ENCODE measurements at places on chromosomes 13 and 19.

GRCh38 chr13:111411151-111411858 lies 90.9 kb downstream of the TEX29 start:
- no peak for DNase-seq

GRCh38 chr13:37753776-37754175 lies 115.8 kb downstream of the TRPC4 start:
- no peak for DNase-seq

DNA sequence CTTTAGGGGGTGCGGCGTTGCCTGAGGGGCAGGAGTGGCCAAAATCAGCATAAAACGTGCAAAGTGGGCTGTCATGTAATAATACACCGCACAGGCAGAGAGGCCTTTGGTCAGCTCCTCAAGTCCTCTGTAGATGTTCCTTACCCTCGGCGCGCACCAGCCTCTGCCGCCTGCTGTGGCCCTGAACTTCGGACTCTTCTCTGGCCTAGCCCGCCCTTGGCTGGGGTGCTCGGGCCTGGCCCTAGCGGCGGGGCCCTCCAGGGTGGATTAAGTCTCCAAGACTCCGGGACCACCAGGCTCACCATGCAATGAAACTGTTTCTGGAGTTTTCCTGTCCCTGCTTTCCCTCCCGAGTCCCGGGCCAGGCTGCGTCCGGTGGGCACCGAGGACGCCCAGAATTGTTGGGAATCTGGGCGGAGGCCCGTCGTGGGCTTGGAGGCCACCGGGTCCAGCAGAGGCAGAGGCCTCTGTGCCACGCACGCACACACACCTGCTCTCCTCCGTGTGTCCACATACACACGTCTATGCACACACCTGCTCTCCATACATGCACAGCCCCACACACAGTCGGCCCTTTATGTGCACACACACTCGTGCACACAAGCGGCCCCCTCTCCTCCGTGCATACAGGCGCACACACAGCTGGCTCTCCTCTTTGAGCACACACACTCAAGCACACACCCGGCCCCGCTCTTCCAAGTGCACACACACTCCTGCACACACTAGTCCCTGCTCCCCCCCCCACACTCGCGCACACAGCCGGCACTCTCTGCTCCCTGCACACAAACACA lies 1.5 kb upstream of the TFDP1 start:
- no peak for DNase-seq

DNA sequence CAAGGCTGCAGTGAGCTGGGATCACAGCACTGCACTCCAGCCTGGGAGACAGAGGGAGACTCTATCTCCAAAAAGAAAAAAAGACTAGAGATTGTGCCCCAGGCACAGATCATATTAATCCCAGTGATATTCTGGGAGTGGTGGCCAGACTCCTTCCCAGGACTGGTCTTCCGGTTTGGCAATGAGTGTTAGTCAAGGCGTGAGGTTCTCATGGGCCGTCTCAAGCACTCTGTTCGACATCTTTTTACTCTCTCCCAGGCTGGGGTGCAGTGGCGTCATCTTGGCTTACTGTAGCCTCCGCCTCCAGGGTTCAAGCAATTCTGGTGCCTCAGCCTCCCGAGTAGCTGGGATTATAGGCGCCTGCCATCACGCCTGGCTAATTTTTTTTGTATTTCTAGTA lies 5.3 kb upstream of the DPRX start:
- no peak for DNase-seq

DNA sequence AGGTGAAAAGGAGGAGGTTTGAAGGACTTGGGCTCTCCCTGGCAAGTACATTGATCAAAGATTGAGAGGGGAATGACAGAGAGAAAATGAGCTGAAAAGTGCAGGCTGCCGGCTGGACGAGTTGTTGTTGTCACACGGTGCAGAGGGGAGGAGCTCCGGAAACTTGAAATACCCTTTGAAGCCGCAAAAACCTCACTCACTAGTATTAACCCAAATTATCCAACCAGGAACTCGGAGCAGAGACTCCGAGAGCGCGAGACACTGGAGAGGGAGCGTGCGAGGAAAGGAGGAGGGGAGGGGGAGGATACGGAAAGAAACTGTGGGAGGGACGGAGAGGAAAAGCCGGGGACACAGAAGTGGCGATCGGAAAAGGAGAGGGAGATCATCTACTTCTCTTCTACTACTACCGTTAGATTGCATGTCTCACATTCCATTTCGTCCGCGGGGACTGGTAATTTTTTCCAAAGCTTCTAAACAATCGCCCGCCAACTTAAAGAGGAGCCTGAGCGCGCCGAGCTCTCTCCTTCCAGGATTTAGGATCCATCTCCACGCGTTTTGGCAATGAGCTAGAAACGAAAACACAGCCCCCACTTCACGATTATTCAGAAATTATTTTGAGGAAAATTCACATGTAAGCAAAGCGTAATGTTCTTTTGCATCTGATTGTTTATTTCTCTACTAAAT lies at the start of gene DACH1:
TSS of gene DACH1 (minus strand) at position 74 of the 684 bp plus-strand sequence.
- peak; percentile 52 for DNase-seq

DNA sequence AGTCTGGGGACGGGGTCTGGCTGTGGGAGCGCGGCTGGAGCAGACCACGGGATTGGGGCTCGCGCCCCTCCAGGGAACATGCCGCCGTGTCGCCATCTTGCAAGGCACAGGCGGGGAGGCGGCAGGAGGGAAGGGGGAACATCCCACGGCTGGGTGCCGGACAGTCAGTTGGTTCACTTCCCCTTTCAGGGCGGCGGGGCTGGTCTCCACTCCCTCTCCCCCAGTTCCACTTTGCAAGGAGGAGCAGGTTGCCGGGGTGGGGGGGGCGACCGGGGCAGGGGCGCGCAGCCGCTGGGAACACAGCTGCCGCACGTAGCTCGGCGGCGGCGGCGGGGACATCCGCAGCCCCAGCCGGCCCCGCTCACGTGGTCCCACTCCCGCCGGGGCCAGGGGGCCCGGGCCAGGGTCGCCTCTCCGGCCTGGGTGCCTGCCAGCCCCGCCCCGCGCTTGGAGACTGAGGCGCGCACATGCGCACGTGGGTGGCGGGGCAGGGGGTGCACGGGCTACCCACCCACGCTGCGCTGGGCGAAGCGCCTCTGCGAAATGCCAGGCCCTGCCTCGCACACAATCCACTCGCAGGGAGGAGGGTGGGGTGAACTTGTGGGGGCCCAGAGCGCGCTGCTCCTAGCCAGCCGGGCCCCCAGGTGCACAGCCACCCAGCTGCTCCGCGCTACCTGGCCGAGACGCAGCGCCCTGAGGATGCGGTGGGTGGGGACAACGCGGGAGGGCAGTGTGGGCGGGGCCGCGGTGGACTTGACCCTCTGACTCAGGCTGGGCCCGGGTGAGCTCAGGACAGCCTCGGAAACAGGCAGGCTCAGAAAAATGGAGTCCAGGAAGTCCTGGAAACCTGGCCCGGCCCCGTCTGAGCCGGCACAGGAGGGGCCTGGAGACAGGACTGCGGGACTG lies 6.4 kb downstream of the KLF16 start:
- no peak for DNase-seq

DNA sequence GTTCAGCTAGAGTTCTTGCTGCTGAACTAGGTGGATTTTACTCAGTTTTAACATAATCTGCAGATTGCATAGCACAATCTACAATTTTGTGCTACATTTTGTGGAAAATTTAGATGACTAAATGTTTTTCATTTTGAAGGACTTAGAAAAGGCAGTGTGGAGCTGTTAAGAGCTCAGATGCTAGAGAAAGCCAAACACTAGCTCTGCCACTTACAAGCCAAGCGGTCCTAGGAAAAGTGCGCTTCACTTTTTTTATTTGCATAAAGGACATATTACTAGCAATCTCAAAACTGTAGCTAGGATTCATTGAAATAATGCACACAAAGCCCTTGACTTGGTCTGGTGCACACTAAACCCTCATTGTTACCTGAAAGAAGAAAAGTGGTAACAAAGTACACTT lies 8.1 kb upstream of the CSNK1A1L start:
- DNase-seq: no peak

- no peak for DNase-seq
Measured at GRCh38 chr13:101916108-101916774, 463.8 kb downstream of the ITGBL1 start.

- no peak for DNase-seq
Measured at GRCh38 chr19:49889038-49889686, 7.5 kb downstream of the IL4I1 start.

DNA sequence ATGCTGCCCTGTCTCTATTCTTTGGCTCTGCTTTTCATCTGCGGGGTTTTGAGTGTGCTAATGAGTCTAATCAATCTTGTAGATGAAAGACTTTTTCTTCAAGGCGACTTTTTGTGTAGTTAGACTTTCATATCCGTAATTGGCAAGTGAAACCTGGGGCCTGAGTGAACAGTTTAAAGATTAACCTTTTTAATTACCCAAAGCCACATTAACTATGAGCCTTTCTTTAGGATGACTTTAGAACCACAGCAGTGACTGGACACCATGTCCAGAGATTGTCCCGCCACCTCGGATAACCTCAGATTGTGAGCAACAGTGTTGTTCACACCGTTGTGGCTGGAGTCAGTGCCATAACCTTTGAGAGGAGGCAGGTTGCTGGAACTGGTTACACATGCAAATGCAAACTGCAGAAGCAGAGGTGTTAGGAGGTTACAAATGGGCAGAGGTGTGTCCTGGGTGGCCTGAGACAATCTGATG lies 58.7 kb downstream of the SIAH3 start:
- DNase-seq: no peak

GRCh38 chr13:113962386-113962785 lies 11.5 kb downstream of the C13orf46 start:
- DNase-seq: no peak

GRCh38 chr19:31572976-31573298 lies 223.7 kb upstream of the TSHZ3 start:
- DNase-seq: no peak

DNA sequence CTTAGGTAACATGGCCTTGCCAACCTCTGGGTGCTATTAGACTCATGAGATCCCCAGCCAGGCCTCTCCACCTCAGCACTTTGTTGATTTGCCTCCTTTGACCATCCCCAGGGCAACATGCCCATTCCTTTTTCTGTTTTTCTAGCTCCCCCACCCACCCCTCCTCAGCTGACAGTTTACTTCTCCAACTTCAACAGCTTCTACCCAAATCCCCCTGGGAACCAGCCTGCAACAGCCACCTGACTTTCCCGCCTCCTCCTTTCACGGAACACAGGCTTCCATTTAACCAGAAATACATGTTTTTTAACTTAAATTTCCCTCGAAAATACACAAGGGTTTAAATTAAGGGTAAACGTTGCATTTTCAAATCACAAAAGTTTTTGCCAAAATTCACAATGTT lies 117.3 kb downstream of the DLEU7 start:
- DNase-seq: no peak
